ENCODE measurements at places on chromosomes 12 and 14.

DNA sequence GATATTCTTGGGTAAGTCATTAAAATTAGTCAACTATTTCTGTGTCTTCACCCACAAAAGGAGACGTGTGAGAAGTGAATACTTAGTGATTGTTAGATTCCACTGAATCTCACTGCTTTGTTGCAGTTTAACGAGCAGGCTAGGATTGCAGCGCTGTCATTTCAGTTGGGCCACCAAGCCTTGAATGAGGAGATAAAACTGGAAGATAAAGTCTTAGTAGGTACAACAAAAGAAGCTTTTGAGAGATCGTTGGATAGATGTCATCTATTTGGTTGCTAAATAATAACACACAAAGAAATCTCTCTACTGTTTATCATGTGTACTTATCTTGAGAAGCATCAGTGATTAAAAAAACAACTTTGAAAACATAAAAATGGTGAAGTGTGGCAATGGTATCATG, 132.3 kb downstream of the RGS6 start:
- no peak for DNase-seq

- DNase-seq, result no peak
These were observed 124.7 kb upstream of the PWP1 start for GRCh38 chr12:107560899-107561285.

DNA sequence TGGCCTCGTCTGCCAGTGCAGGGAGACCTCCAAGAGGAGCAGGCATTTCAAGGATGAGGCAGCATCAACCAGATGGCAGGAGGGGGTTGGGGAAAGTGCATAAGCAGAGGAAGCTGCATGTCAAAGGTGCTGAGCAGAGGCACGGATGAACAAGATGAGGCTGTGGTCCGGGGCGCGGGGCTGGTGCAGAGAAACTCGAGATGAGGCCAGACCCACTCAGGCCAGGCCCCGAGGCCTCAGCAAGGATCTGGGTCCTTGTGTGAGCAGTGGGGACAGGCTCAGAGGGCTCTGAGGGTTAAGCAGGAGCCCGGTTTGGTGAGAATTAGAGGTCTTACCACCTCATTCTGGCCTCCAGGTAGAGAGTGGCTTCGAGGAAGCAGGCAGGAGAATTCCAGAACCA, 98.8 kb downstream of the DICER1 start:
- no peak for DNase-seq

GRCh38 chr12:104740668-104741067, 217.4 kb downstream of the SLC41A2 start:
- DNase-seq, result no peak

GRCh38 chr12:51752234-51752889, 96.2 kb downstream of the FIGNL2 start:
- DNase-seq, result no peak

DNA sequence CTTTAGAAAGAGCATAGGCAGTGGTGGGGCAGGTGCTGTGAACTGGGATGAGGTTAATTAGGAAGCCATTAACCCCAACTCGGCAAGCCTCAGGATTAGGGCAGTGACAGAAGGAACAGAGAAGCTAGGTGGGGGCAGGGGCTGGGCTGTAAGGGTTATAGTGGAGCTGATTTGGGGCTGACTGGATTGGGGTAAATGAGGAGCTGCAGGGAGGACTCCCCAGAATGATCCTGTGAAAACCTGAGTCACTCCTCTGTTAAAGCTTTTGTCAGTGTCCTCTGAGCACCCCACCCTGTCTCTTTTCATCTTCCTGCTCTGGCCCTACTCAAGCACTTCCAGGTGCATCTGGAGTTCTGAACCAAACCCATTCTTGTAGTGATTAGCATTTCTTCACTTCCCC, 4.4 kb downstream of the KLC1 start:
- no peak for DNase-seq

DNA sequence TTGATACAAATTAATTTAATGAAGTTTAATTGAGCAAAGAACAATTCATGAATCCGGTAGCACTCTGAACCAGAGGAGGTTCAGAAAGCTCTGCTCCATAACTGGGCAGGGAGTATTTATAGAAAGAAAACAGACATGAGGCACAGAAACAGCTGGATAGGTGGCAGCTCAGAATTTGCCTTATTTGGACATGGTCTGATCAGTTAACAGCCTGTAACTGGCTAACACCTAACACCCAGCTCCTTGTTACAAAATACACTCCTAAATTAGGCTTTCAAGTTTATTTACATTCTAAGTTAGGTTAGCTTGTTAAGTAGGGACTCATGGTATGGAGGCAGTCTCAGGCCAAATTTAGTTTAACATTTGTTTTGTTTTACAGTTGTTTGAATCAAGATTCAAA, 67.8 kb upstream of the TMCC3 start:
- DNase-seq, result no peak

DNA sequence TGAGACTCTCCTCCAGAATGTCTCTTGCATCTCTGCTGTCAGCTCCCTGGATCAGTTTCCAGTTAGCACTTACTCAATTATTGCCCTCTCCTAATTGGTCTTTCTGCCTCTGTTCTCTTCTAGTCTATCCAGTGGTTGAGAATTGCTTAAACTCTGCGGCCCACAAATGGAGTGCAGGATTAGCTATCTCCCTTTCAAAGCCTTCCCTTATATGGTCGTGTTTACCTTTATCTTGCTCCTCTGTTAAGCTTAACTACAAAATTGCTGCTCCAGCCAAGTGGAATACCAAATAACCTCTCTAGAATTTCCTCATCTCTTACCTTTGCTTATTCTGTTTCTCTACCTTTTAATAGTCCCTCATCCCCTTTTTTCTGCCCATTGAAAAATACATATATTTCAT, 132.7 kb downstream of the NRXN3 start:
- no peak for DNase-seq

GRCh38 chr14:51092965-51093364, 1.9 kb downstream of the TRIM9 start:
- no peak for DNase-seq

- DNase-seq, result no peak
These were observed 484.3 kb downstream of the NAV3 start for GRCh38 chr12:78315028-78315427.

- no peak for DNase-seq
These were observed 220.3 kb upstream of the RTL1 start for GRCh38 chr14:101123618-101124510.

GRCh38 chr14:32074887-32075572, 2.1 kb upstream of the ARHGAP5 start:
- DNase-seq, result no peak

DNA sequence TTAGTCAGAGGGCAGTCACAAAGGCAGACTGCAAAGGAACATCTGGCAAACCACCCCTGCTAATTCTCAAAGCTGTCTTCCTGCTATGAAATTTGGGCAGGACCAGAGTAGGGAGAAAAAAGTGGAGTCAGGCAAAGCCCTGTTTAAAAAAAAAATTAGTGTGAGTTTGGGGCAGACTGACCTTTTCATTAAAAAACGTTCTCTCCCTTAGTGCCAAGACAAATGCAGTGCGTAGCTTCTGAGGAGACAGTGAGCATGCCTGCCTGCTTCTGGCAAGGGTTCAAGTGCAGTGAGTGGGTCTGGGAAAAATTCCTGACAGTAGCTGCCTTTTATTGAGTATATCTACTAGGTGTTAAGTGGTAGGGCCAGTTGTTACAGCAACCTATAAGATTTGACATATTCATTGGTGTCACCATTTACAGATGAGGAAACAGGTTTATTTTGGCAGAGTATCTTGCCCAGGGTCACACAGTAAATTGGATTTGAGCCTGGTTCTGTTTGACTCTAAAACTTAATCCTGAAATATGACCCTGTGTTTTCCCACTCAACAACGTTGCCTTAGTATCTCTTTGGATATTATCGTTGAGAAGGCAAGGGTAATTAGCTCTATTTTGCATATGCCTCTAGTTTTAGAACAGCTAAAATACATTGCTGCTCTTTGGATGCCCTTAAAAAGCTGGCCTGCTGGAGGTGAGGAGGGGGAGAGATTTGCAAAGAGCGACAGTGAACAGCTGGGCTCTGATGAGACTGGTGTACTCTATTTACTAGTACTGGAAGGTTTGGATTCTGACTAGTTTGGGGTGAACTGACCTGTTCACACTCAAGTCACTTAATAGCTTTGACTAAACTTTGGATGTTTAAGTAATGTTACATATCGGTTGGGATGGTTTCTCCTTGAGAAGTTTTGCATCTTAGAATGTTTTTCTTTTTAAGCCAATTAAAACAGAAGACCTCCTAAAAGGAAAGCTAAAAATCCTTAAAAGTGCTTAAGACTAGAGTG, 72.8 kb downstream of the PAPOLA start:
- no peak for DNase-seq

DNA sequence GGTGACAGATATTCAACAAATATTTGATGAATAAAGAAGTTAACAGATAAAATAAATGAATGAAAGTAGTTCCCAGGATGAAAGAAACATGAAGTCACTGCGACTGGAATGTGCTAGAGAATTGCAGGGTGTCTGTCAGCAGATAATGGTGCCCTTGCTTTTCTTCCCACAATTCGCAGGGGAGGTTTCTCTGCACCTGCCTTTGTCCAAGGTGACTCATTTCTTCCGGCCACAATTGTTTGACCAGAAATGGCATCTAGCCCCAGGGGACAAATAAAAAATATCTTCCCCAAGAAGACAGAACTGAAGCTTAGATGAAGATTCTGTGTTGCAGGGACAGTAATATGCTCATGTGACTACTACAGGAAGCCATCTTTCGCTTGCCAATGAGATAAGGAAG, 316.1 kb upstream of the TBX3 start:
- no peak for DNase-seq

DNA sequence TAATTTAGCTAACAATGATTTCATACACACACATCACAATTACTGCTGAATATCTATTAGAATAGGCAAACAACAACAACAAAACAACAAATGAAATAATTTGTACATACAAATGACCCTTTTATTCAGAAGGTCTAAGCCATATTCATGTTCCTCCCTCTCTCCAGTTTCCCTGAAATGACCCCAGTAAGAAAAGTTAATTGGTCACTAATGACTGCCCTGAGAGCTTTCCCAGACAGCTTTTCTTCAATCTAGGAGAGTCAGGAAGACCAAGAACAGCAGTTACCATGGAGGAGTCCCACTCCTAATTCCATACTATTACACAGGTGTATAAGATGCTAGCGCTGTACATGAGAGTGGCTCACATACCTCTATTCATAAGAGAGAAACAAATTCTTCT, 121.2 kb upstream of the GRIP1 start:
- DNase-seq, result no peak

- no peak for DNase-seq
These were observed 571 bp downstream of the ZNF891 start for GRCh38 chr12:133129368-133130037.

DNA sequence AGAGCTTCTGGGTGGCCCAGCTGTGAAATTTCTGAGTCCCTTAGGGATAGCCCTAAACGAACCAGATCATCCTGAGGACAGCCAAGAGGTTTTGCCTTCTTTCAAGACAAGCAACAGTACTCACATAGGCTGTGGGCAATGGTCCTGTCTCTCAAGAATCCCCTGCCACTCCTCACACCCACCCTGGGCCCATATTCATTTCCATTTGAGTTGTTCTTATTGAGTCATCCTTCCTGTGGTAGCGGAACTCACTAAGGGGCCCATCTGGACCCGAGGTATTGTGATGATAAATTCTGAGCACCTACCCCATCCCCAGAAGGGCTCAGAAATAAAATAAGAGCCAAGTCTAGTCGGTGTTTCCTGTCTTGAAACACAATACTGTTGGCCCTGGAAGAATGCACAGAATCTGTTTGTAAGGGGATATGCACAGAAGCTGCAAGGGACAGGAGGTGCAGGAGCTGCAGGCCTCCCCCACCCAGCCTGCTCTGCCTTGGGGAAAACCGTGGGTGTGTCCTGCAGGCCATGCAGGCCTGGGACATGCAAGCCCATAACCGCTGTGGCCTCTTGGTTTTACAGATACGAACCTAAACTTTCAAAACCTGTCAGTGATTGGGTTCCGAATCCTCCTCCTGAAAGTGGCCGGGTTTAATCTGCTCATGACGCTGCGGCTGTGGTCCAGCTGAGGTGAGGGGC, 38.9 kb downstream of the DAD1 start:
- DNase-seq, result no peak

- DNase-seq, result peak; percentile 26
These were observed 28.6 kb downstream of the PIGH start for GRCh38 chr14:67571275-67571990.

- DNase-seq, result no peak
These were observed 39.1 kb downstream of the IQSEC3 start for GRCh38 chr12:105696-106095.

DNA sequence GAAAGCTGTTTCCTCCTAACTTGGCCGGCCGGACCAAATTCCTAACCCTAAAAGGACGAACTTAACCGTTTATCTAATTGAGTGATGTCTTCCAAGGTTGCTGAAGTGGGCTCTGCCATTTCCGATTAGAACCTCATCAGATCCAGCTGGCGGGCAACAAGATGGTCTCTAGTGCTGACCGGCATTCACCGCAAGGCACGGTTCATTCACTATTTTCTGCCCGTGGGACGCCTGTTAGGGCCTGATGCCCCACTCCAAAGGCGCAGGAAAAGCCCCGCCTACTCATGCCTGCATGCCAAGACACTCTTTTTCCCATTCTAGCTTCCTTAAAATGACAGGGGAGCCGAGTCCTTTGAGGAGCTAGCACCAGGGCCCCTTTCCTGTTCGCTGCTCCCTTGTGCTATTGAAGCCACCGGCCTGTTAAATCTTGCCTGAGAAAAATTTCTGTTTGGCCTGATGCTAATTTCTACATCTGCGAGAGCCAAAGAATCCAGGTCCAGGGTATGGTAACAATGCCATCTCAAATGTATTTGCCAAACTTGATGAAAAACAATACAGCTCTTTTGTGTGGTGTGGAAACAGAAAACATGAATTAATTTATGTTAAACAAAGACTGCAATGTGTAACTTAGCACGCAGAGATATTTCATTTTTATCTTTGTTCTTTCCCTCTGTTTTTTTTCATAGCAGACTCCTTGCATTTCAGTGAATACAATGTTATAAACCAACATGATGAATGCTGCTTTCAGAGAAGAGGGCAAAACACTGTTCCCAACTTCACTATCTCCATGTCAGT, 1071.2 kb upstream of the USP15 start:
- no peak for DNase-seq

DNA sequence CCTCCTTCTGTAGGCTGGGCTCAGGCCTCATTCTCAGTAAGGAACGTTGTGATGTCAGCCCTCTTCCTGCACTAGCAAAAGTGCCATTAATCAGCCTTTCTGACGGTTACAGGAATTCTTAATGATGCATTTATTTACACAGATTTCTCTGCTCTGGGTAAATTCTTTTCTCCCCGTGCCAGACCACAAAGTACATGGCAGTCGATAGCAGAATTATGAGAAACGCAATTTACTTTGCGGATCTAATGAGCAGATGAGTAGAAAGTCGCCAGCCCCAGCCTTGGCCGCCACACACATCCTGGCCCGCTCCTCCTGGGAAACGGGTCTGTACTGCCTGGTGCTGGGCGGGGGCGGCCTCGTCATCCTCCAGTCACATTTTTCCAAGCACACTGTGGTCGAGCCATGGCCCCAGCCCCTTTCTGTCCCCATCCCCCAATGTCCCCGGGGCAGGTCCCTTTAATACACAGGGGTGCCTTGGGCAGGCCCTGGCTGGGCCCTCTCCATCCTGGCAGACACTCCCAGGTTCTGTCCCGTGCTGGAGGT, 25.9 kb downstream of the NOC4L start:
- no peak for DNase-seq

GRCh38 chr14:66228267-66228970, 257.8 kb upstream of the CCDC196 start:
- no peak for DNase-seq

GRCh38 chr12:46209914-46210872, 58.6 kb downstream of the SLC38A1 start:
- no peak for DNase-seq
